ENCODE measurements at places on chromosomes 7 and 10.
A peak's percentile ranks its signal among the peaks of the same experiment; 100 is the strongest.

DNA sequence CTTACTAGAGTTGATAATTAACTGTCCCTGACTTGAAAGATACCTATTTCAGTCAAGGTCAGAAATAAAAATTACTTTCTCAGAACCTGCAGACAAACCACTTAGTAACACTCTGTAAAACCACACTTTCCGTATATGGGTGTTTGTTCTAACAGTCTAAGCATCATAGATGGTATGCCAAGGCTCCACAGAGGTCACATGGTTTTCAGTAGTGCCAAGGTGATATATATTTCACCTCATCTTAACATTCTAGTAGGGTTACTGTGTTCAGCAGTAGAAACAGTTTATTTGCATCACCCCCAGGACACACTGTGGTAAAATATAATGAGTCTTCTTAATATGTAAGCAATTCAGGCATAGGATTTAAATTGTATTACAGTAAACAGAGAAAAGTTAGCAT is 61.5 kb downstream of the KCND2 start:
- H3K4me3 ChIP-seq = no peak overlapping the region
- H3K27ac ChIP-seq = no peak overlapping the region
- no peaks in the 10 kb centered on the region for H3K27me3 ChIP-seq
- H3K36me3 ChIP-seq = no peaks in the 10 kb centered on the region

- no peak for DNase-seq
- no peaks in the 10 kb centered on the region for H3K36me3 ChIP-seq
- no peak overlapping the region for H3K4me3 ChIP-seq
- H3K27ac ChIP-seq = no peak overlapping the region
- no peaks in the 10 kb centered on the region for H3K4me1 ChIP-seq
Observed at GRCh38 chr7:50509459-50509858, 55.7 kb downstream of the DDC start.

GRCh38 chr7:118194571-118194970 is 10.6 kb downstream of the LSM8 start:
- H3K4me3 ChIP-seq = no peak overlapping the region
- peaks cover 5% of the 10 kb centered on the region for H3K36me3 ChIP-seq
- H3K27ac ChIP-seq = peak overlapping the region; percentile 1
- H3K4me1 ChIP-seq = no peaks in the 10 kb centered on the region

GRCh38 chr7:116932566-116932965 is 20.7 kb upstream of the ST7 start:
- H3K4me3 ChIP-seq = no peak overlapping the region
- DNase-seq = no peak
- H3K27me3 ChIP-seq = no peaks in the 10 kb centered on the region
- no peak overlapping the region for H3K27ac ChIP-seq
- H3K4me1 ChIP-seq = peaks cover 5% of the 10 kb centered on the region
- H3K36me3 ChIP-seq = no peaks in the 10 kb centered on the region

GRCh38 chr7:20653636-20654035 is 38.2 kb downstream of the ABCB5 start:
- no peaks in the 10 kb centered on the region for H3K36me3 ChIP-seq
- H3K4me1 ChIP-seq = no peaks in the 10 kb centered on the region
- no peaks in the 10 kb centered on the region for H3K27me3 ChIP-seq
- DNase-seq = no peak
- no peak overlapping the region for H3K4me3 ChIP-seq

DNA sequence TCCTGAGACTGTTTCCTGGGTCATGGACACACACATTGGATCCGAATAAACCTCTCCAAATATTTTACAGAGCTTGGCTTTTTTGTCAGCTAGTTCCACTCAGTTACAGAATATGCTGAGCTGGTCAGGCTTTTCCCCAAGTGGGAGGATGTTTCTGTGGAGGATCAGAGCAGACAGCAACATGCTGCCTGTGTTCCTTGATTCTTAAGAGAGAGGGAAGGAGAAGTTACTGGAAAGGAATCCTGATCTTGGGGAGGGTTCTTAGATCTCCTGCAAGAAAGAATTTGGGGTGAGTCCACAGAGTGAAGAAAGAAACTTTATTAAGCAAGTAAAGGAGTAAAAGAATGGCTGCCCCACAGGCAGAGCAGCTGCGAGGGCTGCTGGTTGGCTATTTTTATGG is 76.8 kb upstream of the RPA3 start:
- no peak for DNase-seq
- H3K4me3 ChIP-seq = no peak overlapping the region
- H3K36me3 ChIP-seq = no peaks in the 10 kb centered on the region
- H3K4me1 ChIP-seq = no peaks in the 10 kb centered on the region
- H3K27me3 ChIP-seq = no peaks in the 10 kb centered on the region
- H3K27ac ChIP-seq = no peak overlapping the region

DNA sequence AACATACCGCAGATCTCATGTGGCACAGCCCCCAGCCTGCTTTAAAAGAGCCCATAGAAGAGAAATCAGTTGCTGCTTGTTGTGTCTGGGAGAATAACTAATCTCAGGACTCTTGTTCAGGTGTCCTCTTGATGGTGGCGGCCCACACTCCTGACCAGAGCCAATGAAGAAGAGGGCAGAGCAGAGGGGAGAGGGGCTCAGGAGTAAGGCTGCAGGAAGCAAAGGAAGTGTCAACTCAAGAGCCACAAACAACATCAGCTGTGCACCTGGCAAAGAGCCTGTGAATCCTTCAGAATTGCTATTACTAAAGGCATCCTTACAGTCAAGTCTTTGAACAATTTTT is 59.8 kb upstream of the PTN start:
- H3K36me3 ChIP-seq = no peaks in the 10 kb centered on the region
- no peak overlapping the region for H3K27ac ChIP-seq
- no peak for DNase-seq
- H3K4me3 ChIP-seq = no peak overlapping the region
- no peaks in the 10 kb centered on the region for H3K27me3 ChIP-seq

GRCh38 chr10:78553792-78554191 is 515.0 kb upstream of the ZMIZ1 start:
- H3K36me3 ChIP-seq = no peaks in the 10 kb centered on the region
- no peaks in the 10 kb centered on the region for H3K27me3 ChIP-seq
- H3K27ac ChIP-seq = no peak overlapping the region
- no peaks in the 10 kb centered on the region for H3K4me1 ChIP-seq
- no peak overlapping the region for H3K4me3 ChIP-seq
- no peak for DNase-seq

- H3K27ac ChIP-seq = no peak overlapping the region
- H3K4me3 ChIP-seq = no peak overlapping the region
- no peaks in the 10 kb centered on the region for H3K27me3 ChIP-seq
- H3K4me1 ChIP-seq = no peaks in the 10 kb centered on the region
- no peak for DNase-seq
Observed at GRCh38 chr10:47035171-47035818, 124.1 kb downstream of the PTPN20 start.

- no peak for DNase-seq
- H3K4me3 ChIP-seq = no peak overlapping the region
- no peak overlapping the region for H3K27ac ChIP-seq
- H3K36me3 ChIP-seq = no peaks in the 10 kb centered on the region
Observed at GRCh38 chr7:31082017-31082416, 29.9 kb downstream of the ADCYAP1R1 start.

DNA sequence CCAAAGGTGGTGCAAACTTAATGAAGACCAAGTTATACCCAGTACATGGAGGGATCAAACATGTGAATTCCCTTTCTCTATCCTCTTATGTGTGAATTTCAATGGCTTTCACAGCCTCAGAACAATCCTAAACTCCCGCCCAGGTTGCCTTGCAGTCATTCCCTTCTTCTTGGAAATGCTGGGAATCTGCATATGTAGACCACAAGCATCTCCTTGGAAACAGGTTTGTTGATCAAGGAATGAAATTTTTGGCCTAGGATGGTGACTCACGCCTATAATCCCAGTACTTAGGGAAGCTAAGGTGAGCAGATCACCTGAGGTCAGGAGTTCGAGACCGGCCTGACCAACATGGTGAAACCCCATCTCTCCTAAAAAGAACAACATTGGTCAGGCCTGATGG is 77.8 kb upstream of the ABI1 start:
- no peaks in the 10 kb centered on the region for H3K36me3 ChIP-seq
- no peak overlapping the region for H3K4me3 ChIP-seq
- DNase-seq = no peak
- H3K4me1 ChIP-seq = no peaks in the 10 kb centered on the region
- H3K27me3 ChIP-seq = no peaks in the 10 kb centered on the region

DNA sequence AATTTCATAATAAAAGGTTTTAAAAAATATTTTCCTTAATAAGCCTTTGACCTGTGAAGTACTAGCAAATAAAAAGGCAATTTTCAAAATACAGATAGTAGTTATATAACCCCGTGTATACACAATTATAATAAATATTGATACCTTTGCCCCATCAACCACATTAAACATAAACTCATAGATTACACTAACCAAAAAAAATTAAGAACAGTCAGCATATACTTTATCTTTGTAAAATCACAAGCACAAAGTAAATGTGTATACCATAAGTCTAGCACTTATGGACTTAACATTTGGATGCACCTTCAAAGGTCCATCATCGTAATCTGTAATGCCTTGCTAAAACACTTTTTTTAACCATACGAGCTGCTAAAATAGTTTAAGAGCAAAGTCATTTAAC is 123.4 kb downstream of the SNX13 start:
- no peak overlapping the region for H3K4me3 ChIP-seq
- no peaks in the 10 kb centered on the region for H3K27me3 ChIP-seq
- H3K36me3 ChIP-seq = peaks cover 10% of the 10 kb centered on the region
- no peaks in the 10 kb centered on the region for H3K4me1 ChIP-seq

DNA sequence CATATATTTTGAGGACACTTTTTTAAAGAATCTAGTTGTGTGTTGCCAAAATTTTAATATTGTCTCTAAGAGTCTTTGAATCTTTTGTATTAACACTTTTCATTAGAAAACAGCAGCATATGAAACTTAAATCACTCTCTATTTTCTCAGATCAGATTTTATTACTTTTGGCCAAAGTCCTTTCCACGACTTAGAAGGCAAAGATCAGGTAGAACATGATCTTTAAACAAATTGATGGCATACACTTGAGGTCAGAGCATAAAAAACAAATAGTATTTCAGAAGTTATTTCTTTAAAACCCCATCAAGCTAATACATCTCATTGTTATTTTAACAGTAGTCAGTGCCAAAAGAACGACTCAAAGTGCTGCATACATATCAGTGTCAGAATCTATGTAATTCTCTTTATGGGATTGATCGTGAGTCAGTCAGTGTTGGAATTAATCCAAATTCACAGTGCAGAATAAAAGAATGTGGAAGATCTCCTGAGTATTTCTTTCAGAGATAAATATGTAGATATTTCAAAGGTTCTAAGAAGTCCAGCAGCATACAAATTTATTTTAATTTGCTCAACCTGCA is 9.6 kb upstream of the AGMO start:
- no peak overlapping the region for H3K4me3 ChIP-seq
- no peaks in the 10 kb centered on the region for H3K36me3 ChIP-seq
- H3K27me3 ChIP-seq = no peaks in the 10 kb centered on the region
- DNase-seq = no peak
- no peaks in the 10 kb centered on the region for H3K4me1 ChIP-seq
- no peak overlapping the region for H3K27ac ChIP-seq

- no peak overlapping the region for H3K4me3 ChIP-seq
- H3K36me3 ChIP-seq = peaks cover 7% of the 10 kb centered on the region
- no peaks in the 10 kb centered on the region for H3K27me3 ChIP-seq
Observed at GRCh38 chr10:98246911-98247805, 20.8 kb downstream of the LOXL4 start.
